Stimulated activated CD4-positive, alpha-beta T cell treated with anti-CD3 and anti-CD28 coated beads, Interleukin-15, amount 100 ng/mL, for 1 hour (primary cell): ENCODE measurements at places on chromosomes 6 and 20.

GRCh38 chr20:59665656-59666555 lies 61.6 kb downstream of the PHACTR3 start:
- no peak for DNase-seq

GRCh38 chr6:22362361-22362760 lies 65.5 kb upstream of the PRL start:
- no peak for DNase-seq

- no peak for DNase-seq
Measured at GRCh38 chr6:123105561-123105960, 109.5 kb downstream of the CLVS2 start.

DNA sequence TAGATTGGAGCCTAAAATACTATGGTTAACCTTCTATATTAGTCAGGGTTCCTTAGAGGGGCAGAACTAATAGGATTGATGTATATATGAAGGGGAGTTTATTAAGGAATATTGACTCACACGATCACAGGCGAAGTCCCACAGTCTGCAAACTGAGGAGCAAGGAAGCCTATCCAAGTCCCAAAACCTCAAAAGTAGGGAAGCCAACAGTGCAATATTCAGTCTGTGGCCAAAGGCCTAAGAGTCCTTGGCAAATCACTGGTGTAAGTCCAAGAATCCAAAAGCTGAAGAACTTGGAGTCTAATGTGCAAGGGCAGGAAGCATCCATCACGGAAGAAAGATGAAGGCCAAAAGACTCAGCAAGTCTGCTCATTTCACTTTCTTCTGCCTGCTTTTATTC lies 133.5 kb upstream of the ADGRF1 start:
- DNase-seq = no peak

DNA sequence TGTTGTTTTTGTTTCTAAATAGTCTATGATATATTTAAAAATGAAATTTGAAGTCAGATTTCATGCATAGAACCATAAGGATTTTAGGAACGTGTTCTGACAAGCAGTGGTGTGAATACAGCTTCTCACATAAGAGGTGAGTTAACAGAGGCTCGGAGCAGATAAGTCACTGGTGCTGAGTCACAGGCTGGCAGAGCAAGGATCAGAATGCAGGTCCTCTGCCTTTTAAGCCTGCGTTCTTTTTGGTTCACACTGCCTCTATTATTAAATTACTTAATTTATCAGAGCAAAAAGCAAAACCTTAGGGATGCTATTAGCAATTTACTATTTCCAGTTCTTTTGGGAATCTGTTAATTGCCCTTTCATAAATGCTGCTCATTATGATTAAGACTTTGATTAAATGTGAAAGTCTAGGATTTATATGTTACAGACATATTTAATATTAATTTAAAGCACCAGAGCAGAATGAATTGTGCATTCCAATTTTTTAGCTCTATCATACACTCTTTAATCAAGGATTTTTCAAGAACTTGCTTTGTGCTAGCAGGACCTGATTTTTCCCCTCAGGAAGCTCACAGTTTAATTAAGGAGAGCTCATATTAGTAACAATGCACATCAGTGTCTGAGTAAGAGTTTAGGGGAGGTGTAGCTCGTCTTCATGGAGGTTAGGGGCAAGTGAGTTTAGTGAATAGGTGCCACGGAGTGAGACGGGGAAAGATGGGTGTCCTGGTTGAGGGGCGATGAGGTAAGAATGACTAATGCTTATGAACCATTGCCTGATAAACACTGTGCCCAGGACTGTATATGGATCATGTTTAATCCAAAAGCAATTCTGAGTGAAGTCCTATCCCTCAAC lies 212.7 kb upstream of the AGPAT4 start:
- no peak for DNase-seq

GRCh38 chr6:42961020-42961470 lies 491 bp downstream of the GNMT start:
- no peak for DNase-seq
